ENCODE measurements at places on chromosomes 1 and 21.

DNA sequence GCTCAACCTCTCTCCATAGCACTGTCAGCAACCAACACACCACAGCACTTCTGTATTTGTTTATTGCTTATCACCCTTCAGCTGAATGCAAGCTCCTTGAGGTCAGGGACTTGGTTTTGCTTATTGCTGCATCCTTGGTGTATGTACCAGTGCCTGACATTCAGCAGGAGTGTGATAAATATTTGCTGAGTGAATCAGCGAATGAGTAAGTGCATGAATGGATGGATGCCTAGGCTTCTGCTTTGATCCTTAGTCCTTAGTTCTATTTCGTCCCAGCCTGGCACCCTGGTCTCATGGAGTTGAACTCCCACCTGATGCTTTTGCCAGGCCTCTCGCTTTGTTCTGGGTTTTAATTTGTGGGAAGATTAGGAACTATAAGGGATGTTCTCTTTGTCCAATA is 88.2 kb downstream of the ZSCAN20 start:
- DNase-seq = no peak

DNA sequence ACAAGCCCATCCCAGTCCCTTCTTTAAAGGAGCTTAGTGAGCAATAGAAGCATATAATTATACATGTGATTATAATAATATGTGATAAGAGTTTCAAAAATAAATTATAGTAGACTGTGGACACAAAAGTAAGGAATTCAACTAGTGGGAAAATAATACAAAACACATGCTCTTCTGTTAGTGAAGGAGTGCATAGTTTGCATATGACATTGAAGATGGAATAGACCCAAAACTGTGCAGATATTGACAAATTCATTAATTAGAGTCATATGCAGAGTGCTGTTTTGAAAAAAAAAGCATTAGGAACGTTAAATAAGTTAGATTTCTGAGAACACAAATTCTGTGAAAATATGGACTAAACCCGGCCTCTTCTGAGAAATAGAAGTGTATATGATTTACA is 278.8 kb downstream of the ASTN1 start:
- no peak for DNase-seq

DNA sequence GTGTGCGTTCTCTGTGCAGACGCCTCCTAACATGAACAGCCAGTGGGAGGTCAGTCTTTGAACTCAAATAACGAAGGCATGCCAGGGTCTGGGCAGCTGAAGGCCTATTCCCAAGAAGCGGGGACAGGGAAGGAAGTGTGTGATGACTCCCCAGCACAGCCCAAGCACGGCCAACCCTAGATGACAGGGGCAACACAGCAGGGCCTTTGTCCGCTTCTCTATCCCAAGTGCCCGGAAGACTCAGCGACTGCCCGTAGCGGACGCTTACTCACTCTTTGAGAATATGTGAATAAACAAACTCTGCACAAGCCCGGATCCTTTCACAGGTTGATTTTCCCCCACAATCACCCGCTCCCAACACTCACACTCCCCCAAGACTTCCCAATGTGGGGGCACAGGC is 11.2 kb downstream of the C1orf198 start:
- no peak for DNase-seq

GRCh38 chr1:164618202-164618564 is 59.2 kb downstream of the PBX1 start:
- peak; percentile 54 for DNase-seq

DNA sequence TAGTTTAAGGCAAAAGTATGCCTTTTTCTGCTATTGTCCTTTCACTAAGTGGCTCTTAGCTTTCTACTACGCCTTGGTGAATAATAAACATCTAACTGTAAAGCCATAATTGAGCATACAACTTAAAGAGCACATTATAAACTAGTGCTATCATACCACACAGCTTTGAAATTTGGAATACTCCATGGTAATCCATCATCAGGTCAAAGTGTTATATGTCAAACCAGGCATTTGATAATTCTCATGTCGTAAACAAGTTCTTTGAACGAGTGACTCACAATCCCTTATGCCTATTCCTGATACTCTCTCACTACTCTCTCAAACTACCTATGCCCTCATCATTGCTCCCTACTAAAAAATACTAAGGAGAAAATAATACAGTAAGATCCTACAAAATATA is 60.3 kb upstream of the FMN2 start:
- no peak for DNase-seq

GRCh38 chr21:35476621-35477395 is 427.7 kb upstream of the RUNX1 start:
- no peak for DNase-seq

- DNase-seq = no peak
Measured at GRCh38 chr1:74767490-74767889, 34.5 kb downstream of the TYW3 start.

GRCh38 chr1:217528271-217528670 is 102.6 kb downstream of the GPATCH2 start:
- no peak for DNase-seq

- no peak for DNase-seq
Measured at GRCh38 chr1:117620440-117620839, 14.6 kb downstream of the TENT5C start.

DNA sequence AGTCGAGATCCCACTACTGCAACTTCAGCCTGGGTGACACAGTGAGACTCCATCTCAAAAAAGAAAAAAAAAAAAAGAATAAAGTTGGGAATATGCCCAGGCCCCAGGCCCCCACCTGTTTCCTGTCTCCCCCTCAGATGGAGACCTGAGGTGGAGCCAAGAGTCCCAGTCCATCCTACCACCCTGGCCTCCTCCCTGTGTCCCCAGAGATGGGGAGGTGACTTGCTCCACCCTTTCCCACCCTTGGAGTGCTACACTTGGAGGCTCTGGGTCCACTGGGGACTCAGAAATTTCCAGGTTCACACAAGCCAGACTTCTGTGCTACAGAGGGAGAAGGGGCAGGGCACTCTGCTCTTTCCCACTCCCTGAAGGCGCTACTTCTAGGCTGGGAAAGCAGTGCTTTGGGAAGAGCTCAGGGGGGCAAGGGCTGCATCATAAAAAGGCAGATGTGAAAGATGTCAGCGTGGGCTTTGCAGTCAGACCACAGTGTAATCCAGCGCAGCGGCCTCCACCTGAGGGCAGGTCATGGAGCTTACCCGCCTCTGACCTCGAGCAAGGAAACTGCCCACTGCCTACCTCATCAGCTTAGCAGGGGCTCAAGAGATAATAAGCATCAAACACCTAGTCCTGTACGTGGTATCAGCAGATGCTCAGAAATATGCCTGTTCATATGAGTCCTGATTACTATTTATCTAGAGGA is 13.4 kb downstream of the TMEM63A start:
- DNase-seq = no peak

- DNase-seq = no peak
Measured at GRCh38 chr1:166977951-166978350, 2.6 kb upstream of the ILDR2 start.

GRCh38 chr1:167746013-167746672 is 24.4 kb downstream of the MPZL1 start:
- DNase-seq = no peak

Data from NCI-H524 (cell line).